Dermis microvascular lymphatic vessel endothelial cell (primary cell): ENCODE measurements at places on chromosomes 5 and 9. TPM values are rescaled to one million over a fixed set of nuclear protein-coding genes. Genes with fewer than 3 reads are reported as not detected.

Gene TOR2A
- total RNA-seq: 5.3 and 7.6 TPM in 2 replicates

Gene ZNF454
- 0.26 and 0.63 TPM in 2 replicates for total RNA-seq

Gene GLRA1
- not detected in 2 replicates for total RNA-seq

Gene WDR31
- 0.13 and 0.38 TPM in 2 replicates for total RNA-seq

Gene RNF180
- 1.2 and 2.9 TPM in 2 replicates for total RNA-seq

Gene MYMK
- not detected in 2 replicates for total RNA-seq

Gene NMUR2
- not detected in 2 replicates for total RNA-seq

Gene NUTM2F
- not detected in 2 replicates for total RNA-seq

Gene ZNF354B
- 3.2 and 6.1 TPM in 2 replicates for total RNA-seq

Gene POU5F2
- 0.26 and 0.51 TPM in 2 replicates for total RNA-seq

Gene RABGAP1
- 34.4 and 46.7 TPM in 2 replicates for total RNA-seq

Gene RORB
- not detected in 2 replicates for total RNA-seq

Gene FLT4
- total RNA-seq: 236 and 480 TPM in 2 replicates
